Muscle of leg (tissue), 16 donors: ENCODE measurements at places on chromosomes 2 and 18. TPM values are rescaled to one million over a fixed set of nuclear protein-coding genes. Genes with fewer than 3 reads are reported as not detected.

The ESPNL gene
- 2.9 TPM for total RNA-seq

The CFAP65 gene
- not detected for total RNA-seq

The RTP5 gene
- total RNA-seq, result not detected

The PLEK gene
- 4.4 TPM for total RNA-seq

DNA sequence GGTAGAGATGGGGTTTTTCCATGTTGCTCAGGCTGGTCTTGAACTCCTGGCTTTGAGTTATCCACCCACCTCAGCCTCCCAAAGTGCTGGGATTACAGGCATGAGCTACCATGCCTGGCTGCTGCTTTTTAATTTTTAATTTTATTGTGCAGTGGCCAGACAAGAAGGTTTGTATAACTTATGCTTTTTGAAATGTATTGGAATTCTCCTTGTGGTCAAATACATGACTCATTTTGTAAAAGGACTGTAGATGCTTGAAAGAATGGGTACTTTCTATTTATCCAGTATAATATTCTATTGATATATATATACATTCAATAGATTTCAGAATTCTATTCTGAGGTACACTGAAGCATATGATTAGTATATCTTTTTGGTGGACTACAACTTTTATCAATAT, 82.6 kb upstream of the ST3GAL5 start:
- no peaks in the 10 kb centered on the region for H3K36me3 ChIP-seq
- H3K4me3 ChIP-seq, result no peak overlapping the region
- peaks cover 14% of the 10 kb centered on the region for H3K4me1 ChIP-seq
- no peaks in the 10 kb centered on the region for H3K27me3 ChIP-seq

The EIF2AK2 gene
- total RNA-seq, result 22.5 TPM

The ALK gene
- total RNA-seq, result 0.04 TPM

DNA sequence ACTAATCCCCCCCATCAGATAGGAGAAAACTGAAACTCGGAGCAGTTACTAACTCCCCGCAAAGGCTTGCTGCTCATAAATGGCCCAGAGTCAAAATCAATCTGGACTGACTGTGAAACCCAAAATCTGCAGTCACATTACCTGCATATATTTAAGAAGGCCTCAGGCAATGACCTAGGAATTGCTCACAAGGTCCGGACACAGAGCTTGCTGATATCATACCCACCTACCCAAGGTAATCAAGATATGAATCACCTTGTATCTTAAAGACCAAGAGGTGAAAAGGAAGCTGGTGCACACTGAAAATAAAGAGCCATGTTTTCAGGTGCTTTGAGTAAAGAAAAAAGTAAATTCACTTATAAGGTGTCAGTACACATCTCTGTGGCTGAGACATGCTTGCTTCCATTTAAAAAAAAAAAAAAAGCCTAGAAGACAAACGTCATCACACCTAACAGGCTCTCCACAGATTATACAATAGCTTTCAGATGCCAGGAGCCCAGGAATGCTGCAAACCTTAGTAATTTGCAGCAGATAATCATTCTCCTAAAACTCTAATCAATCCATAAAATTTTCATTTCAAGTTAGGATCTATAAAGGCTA, 195.4 kb downstream of the ZEB2 start:
- H3K4me3 ChIP-seq, result no peak overlapping the region
- no peaks in the 10 kb centered on the region for H3K27me3 ChIP-seq
- peaks cover 7% of the 10 kb centered on the region for H3K4me1 ChIP-seq

The ZAP70 gene
- total RNA-seq, result 3.2 TPM
